ENCODE measurements at places on chromosomes 1 and 21. TPM values are rescaled to one million over a fixed set of nuclear protein-coding genes. Genes with fewer than 3 reads are reported as not detected.

GBP1 gene
- 4.5 TPM for polyA plus RNA-seq

FAM167B gene
- 14.1 TPM for polyA plus RNA-seq

GPR161 gene
- polyA plus RNA-seq: 2.8 TPM

OVAAL gene
- 2.8 TPM for polyA plus RNA-seq

NBPF10 gene
- polyA plus RNA-seq: 0.19 TPM

S100B gene
- 6.4 TPM for polyA plus RNA-seq

SH2D5 gene
- polyA plus RNA-seq: 12.4 TPM

RGS8 gene
- polyA plus RNA-seq: not detected

OPRD1 gene
- polyA plus RNA-seq: under 0.01 TPM

FCMR gene
- 4.0 TPM for polyA plus RNA-seq

ADAMTSL4 gene
- polyA plus RNA-seq: 61.7 TPM

LCE1B gene
- not detected for polyA plus RNA-seq

NKAIN1 gene
- not detected for polyA plus RNA-seq

CAPN9 gene
- 0.04 TPM for polyA plus RNA-seq

PTAFR gene
- 0.42 TPM for polyA plus RNA-seq

FTCD gene
- polyA plus RNA-seq: 0.17 TPM

GRCh38 chr1:199282751-199283305 lies 644.0 kb downstream of the PTPRC start:
- no peak overlapping the region for H3K27ac ChIP-seq
- no peaks in the 10 kb centered on the region for H3K27me3 ChIP-seq
- H3K36me3 ChIP-seq: no peaks in the 10 kb centered on the region
- no peak overlapping the region for H3K4me3 ChIP-seq

DNA sequence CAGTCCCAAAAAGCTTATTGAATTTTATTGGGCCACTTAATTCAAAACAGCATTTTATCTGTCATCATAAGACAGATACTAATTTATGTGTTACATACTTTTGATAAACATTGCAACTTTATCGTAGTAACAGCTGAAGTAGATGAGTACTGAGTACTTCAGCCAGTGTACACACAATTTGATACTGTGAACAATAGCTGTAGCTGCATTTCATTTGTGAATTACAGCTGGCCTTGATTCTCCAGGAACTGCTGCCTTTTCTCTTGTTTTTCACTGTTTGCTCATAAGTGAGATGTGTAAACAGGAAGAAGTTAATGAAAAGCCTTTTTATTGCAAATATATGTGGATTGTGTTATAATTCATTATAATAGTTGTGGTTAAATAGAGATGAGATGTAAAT lies 10.2 kb downstream of the UAP1 start:
- no peak overlapping the region for H3K4me3 ChIP-seq
- H3K4me1 ChIP-seq: peaks cover 17% of the 10 kb centered on the region
- H3K27me3 ChIP-seq: no peaks in the 10 kb centered on the region
- DNase-seq: no peak
- peaks cover 22% of the 10 kb centered on the region for H3K36me3 ChIP-seq

GRCh38 chr1:231091831-231092301 lies 51.8 kb upstream of the FAM89A start:
- H3K4me1 ChIP-seq: peaks cover 11% of the 10 kb centered on the region
- DNase-seq: no peak
- no peaks in the 10 kb centered on the region for H3K36me3 ChIP-seq
- H3K27me3 ChIP-seq: no peaks in the 10 kb centered on the region
- H3K27ac ChIP-seq: no peak overlapping the region
- H3K4me3 ChIP-seq: no peak overlapping the region

DNA sequence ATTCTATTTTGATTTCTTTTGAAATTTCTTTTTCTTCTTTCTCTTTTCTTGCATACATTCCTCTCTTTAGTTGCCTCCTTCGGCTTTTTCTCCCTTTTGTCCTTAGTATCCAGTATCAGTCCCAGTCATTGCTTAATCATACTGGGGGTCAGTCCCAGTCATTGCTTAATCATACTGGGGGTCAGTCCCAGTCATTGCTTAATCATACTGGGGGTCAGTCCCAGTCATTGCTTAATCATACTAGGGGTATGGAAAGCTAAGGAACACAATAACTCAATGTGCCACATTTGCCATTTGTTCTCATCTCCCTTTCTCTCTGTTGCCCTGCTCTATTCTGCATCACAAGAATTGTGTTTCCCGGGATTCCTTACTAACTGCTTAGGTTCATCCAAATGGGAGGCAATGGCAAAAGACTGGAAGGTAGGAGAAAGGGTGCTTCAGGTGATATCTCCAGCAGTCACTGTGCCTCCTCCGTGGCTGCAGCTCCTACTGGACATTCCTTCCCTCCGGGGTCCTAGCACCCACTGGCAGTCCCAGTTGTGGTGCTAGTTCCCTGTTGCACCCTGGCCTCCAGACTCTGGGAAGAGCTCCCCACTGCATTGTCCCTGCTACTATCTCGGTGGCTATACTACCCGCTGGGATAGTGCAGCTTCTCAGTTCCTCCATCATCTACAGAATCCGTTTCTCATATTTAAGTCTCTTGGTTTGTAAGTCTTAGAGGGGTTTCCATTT lies 32.6 kb upstream of the LAMC1 start:
- H3K4me3 ChIP-seq: no peak overlapping the region
- no peak for DNase-seq
- H3K27me3 ChIP-seq: no peaks in the 10 kb centered on the region

- no peak for DNase-seq
- H3K4me1 ChIP-seq: no peaks in the 10 kb centered on the region
- H3K36me3 ChIP-seq: no peaks in the 10 kb centered on the region
- no peaks in the 10 kb centered on the region for H3K27me3 ChIP-seq
- no peak overlapping the region for H3K27ac ChIP-seq
Measured at GRCh38 chr1:208595236-208595635, 351.1 kb upstream of the PLXNA2 start.

DNA sequence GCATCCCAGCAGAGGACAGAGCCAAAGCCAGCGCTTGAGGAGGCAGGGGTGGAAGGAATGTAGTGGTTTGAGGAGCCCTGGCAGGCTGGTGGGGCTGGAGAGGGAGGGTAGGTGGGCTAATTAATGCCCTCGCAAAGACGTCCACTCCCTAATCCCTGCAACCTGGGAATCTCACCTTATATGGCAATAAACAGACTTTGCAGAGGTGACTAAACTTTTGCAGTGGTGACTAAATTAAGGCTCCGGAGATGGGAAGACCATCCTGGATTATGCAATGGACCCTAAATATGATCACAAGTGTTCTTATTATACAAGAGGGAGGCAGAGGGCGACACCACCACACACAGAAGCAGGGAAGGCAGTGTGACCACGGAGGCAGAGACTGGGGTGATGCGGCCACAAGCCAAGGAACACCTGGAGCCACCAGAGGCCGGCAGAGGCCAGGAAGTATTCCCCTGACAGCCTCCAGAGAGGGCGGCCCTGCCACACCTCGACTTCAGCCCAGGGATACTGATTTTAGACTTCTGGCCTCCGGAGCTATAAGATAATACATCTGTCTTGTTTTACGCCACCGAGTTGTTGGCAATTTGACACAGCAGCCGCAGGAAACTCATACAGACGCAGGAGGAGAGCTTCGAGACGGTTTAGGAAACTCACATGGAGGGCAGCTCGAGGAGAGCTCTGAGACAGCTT lies 23.1 kb upstream of the NPPB start:
- no peaks in the 10 kb centered on the region for H3K36me3 ChIP-seq
- no peaks in the 10 kb centered on the region for H3K27me3 ChIP-seq
- no peak overlapping the region for H3K4me3 ChIP-seq

- no peaks in the 10 kb centered on the region for H3K4me1 ChIP-seq
- H3K4me3 ChIP-seq: no peak overlapping the region
- H3K36me3 ChIP-seq: no peaks in the 10 kb centered on the region
- no peak overlapping the region for H3K27ac ChIP-seq
- DNase-seq: no peak
Measured at GRCh38 chr1:102098536-102098935, 101.8 kb upstream of the OLFM3 start.

DNA sequence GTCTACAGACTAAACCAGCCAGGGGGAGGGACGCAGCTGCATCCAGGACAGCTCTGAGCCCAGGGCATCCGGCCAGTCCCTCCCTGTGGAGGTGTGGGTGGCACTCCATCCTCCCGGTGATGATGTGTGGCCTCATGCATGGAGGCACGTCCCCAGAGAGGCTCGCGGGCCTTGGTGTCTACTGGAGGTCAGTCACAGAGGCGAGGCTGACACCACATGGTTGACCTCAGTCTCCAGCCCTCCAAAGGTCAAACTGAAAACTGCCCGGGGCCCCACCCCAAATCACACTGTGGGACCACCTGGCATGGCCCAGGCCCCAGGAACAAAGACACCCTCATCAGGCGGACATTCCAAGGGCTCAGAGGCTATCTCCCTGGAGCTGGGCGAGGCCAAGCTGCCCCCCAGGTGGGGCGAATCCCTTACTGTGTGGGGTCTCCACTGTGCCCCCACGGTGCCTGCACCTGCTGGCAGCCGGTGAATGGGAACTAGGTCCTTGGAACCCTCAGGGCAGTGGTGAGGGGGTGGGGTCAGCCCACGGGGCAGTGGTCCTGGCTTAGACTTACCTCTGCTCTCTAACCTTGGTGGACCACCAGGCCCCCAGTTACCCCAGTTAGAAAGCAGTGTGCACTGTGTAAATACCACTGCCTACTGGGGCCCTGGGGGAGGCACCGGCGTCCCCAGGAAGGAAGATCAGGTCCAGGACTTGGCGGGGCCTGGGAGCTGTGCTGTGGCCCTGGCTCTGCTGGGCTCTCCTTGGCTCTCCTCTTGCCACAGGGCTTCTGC lies 49.1 kb downstream of the TRPM2 start:
- H3K4me1 ChIP-seq: no peaks in the 10 kb centered on the region
- no peak overlapping the region for H3K4me3 ChIP-seq

- H3K27me3 ChIP-seq: no peaks in the 10 kb centered on the region
- peaks cover 40% of the 10 kb centered on the region for H3K36me3 ChIP-seq
- H3K4me1 ChIP-seq: peaks cover 4% of the 10 kb centered on the region
- H3K4me3 ChIP-seq: no peak overlapping the region
- peak overlapping the region; percentile 90 for H3K27ac ChIP-seq
- no peak for DNase-seq
Measured at GRCh38 chr1:27554759-27555699, 48.9 kb downstream of the AHDC1 start.

GRCh38 chr1:26848941-26849774 lies 13.8 kb upstream of the SFN start:
- H3K36me3 ChIP-seq: peaks cover 87% of the 10 kb centered on the region
- H3K27me3 ChIP-seq: no peaks in the 10 kb centered on the region
- H3K27ac ChIP-seq: no peak overlapping the region
- DNase-seq: no peak
- no peak overlapping the region for H3K4me3 ChIP-seq
- no peaks in the 10 kb centered on the region for H3K4me1 ChIP-seq

GRCh38 chr1:14869187-14869586 lies 270.7 kb downstream of the KAZN start:
- H3K27me3 ChIP-seq: no peaks in the 10 kb centered on the region
- DNase-seq: no peak
- H3K27ac ChIP-seq: no peak overlapping the region
- no peak overlapping the region for H3K4me3 ChIP-seq
- H3K4me1 ChIP-seq: no peaks in the 10 kb centered on the region
- H3K36me3 ChIP-seq: no peaks in the 10 kb centered on the region

GRCh38 chr21:45220071-45220481 lies 67.6 kb downstream of the POFUT2 start:
- no peaks in the 10 kb centered on the region for H3K4me1 ChIP-seq
- no peaks in the 10 kb centered on the region for H3K36me3 ChIP-seq

- no peaks in the 10 kb centered on the region for H3K27me3 ChIP-seq
- H3K27ac ChIP-seq: no peak overlapping the region
- no peak overlapping the region for H3K4me3 ChIP-seq
- no peaks in the 10 kb centered on the region for H3K4me1 ChIP-seq
- H3K36me3 ChIP-seq: no peaks in the 10 kb centered on the region
Measured at GRCh38 chr1:97837161-97837560, 83.7 kb downstream of the DPYD start.

DNA sequence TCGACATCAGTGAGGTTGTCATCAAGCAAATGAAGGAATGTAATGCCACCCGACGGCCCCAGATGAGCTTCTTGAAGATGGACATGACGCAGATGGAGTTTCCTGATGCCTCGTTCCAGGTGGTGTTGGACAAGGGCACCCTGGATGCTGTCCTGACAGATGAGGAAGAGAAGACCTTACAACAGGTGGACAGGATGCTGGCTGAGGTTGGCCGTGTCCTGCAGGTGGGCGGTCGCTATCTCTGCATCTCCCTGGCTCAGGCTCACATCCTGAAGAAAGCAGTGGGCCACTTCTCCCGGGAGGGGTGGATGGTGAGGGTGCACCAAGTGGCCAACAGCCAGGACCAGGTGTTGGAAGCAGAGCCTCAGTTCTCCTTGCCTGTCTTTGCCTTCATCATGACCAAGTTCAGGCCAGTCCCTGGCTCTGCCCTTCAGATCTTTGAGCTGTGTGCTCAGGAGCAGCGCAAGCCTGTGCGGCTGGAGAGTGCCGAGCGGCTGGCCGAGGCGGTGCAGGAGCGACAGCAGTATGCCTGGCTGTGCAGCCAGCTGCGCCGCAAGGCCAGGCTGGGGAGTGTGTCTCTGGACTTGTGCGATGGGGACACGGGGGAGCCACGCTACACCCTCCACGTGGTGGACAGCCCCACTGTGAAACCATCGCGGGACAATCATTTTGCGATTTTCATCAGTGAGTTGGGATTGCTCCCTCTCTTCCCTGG lies 2.5 kb downstream of the METTL13 start:
- no peaks in the 10 kb centered on the region for H3K27me3 ChIP-seq
- peaks cover 33% of the 10 kb centered on the region for H3K4me1 ChIP-seq
- DNase-seq: no peak
- H3K36me3 ChIP-seq: peaks cover 21% of the 10 kb centered on the region
- no peak overlapping the region for H3K27ac ChIP-seq
- no peak overlapping the region for H3K4me3 ChIP-seq

DNA sequence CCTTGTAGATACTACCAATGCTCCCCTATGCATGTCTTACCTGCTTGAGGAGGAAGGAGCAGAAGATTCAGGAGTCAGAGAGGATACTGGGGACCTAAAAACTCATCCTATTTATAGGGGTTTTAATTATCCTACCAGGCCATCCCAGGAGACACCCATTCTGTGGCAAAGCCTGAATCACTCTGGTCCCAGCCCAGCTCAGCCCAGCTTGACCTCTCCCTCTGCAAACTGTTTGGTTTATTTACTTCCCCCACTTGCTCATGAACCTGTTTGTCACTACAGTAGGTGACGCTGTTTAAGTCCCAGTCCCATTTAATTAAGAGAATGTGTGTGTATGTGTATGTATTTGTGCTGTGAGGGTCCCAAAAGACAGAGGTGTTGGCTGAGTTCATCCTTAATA lies at the start of gene RPTN:
TSS of gene RPTN (minus strand) at position 85 of the 400 bp plus-strand sequence. CDS start 1,339 bp downstream, outside the sequence.
- no peaks in the 10 kb centered on the region for H3K27me3 ChIP-seq
- H3K36me3 ChIP-seq: no peaks in the 10 kb centered on the region
- H3K4me3 ChIP-seq: no peak within 1 kb of the TSS
- DNase-seq: no peak
- H3K27ac ChIP-seq: no peak within 1 kb of the TSS
- no peaks in the 10 kb centered on the region for H3K4me1 ChIP-seq

DNA sequence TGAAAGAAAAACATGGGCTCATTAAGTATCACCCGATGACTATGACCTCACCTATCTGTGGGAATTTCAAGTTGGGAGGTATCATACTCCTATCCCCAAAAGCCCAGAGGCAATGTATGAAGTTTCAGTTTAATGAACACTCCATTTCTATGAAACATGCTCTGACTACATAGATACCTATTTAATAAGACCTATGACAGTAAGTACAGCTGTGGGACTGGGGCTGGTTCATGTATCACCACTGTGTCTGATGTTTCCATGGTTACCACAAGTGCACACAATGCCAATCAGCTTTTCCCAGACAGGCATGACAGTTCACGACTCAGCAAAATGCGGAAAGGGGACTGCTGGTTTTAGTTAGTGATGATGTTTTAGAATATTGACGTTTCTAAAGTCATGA lies 167.7 kb downstream of the SIPA1L2 start:
- H3K27ac ChIP-seq: no peak overlapping the region
- peaks cover 59% of the 10 kb centered on the region for H3K36me3 ChIP-seq
- H3K4me1 ChIP-seq: peaks cover 12% of the 10 kb centered on the region
- H3K27me3 ChIP-seq: no peaks in the 10 kb centered on the region
- DNase-seq: no peak

Measured in heart left ventricle (tissue), 16 donors.